Dermis blood vessel endothelial cell (primary cell): ENCODE measurements at places on chromosomes 4 and X. TPM values are rescaled to one million over a fixed set of nuclear protein-coding genes. Genes with fewer than 3 reads are reported as not detected.

GRCh38 chr4:1505511-1506460 is 99.5 kb upstream of the NKX1-1 start:
- DNase-seq: no peak

Gene P2RY10
- not detected in 2 replicates for total RNA-seq

DNA sequence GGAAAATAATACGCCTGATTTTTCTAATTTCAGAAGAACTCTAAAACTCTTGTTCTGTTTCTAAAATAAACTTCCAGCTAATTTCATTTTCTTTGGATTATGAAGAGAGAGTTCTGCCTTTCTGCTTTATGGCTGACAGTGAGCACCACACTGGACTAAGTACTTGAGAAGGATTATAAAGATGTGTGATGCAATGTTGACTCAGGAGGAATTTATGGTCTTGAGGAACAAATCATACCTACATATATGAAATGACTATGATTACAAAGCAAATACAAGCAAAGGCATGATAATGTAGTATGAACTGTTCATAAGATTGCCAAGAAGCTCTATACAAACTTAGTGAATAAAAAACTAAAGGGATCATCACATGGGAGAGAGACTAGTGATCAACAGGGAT is 13.0 kb upstream of the SLC25A5 start:
- DNase-seq: no peak

DNA sequence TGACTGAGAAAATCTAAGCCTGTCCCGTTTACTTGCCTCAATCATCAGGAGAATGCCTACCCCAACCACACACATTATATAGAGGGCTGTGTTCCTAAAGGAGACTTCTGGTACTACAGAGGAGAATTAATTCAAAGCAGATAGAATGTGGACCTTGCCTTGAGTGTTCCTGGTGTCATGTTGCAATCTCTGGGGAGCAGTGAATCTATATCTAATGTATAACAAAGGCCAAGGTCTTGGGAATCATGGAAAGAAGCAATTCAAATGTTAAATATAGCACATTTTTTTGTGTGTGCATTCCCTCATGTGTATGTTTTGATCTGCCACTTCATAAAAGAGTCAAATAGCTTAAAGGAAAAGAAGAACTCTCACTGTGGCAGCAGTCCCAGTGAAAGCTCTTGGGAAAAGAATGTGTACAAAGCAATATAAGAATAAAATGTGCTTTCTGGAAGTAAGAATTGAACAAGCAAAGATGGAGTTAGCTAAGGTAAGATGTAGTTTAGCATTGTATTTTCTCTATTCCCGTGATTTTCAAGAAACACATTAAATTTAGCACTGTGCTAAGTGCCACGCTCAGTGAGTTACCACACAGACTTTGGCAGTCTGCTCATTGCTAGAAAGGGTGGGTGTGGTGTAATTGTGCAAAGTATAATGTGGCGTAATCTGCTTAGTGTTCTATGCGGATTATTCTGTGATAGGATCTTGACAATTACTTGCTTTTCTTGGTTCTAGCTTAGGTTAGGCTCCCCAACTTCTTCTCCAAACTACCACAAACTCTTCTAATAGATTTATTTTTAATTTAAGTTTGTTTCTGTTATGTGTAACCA is 13.7 kb downstream of the ADH6 start:
- DNase-seq: no peak
